ENCODE measurements at places on chromosomes 5 and 9. TPM values are rescaled to one million over a fixed set of nuclear protein-coding genes. Genes with fewer than 3 reads are reported as not detected.

- no peak for DNase-seq
Measured at GRCh38 chr5:68449380-68449779, 233.8 kb downstream of the PIK3R1 start.

DNA sequence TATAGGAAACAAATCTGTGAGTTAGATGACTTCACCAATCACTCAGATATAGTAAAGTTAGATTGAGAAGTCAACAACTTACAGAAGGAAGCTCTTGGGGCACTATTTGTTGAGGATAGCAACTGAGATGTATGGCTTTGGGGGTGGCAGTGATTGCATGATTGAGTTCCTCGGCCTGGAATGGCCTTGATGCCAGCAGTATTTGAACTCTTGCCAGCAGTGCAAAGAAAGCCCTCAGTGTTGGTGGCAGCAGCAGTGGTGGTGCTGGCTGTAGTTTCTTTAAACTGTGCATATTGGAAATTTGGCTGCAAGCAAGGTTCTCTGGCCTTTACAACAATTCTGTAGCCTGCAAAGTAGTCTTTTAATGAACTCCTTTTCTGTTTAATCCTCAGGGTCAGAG, 41.4 kb upstream of the PJA2 start:
- no peak for DNase-seq

GRCh38 chr5:151958111-151958510, 33.5 kb upstream of the GLRA1 start:
- DNase-seq = no peak

GRCh38 chr9:92603100-92603499, 66.8 kb downstream of the IPPK start:
- no peak for DNase-seq

DNA sequence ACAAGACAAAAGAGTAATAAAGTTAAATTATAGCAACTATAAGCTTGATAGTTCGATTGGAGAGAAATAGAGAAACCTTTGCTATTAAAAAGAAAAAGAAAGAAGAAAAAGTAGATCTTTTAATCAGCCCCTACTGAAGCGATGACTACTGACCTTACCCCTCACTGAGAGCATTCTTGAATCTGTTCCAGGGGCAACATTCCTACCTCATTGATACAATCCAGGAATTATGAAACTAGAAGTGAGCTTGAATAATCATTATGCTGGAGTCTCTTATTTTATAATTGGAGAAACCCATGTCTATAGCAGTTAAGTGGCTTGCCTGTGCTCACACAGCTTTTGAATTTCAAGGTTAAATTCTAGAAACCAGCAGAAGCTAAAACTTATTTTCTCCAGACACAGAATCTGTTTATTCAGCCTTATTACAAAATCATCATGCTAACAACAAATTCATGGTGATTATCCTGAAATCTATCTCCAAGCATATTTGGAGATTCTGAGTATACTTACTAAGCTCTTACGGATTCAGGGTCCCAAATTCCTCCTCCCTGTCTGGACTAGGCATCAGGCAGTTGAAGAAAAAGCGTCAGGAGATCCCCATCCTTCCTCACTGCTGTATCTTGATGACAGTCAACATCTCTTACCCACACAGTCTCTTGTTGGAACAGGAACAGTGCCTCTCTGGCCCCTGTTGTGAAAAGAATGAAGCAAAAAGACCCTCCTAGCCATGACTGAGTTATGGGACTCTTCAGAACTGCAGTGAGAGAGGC, 547.6 kb upstream of the WWC1 start:
- DNase-seq = peak; percentile 87

DNA sequence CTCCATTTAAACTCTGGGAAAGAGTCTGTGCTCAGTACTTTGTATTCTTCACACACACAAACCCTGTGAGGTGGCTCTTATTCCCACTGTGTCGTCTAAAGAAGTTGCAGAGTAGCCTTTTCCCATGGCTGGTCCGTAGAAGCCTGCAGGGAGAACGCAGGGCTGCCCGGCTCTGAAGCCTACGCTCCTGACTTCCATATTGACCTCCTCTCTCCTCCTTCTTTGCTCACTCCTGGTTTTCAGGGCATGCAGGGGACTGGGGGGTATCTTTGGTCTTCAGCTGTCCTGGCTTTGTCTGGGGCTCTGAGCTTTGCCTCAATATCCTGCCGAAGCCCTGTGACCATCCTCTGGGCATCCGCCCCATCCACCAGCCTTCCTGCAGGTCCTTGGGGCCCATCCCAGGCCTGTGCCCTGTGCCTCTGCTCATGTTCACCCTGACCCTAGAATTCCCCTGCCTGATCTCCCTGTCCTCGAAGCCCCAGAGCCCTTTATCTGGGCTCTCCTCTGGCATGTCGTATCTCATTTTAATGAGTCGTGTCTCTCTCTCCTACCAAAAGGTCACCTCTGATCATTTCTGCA, 83.8 kb upstream of the FSTL4 start:
- no peak for DNase-seq

GRCh38 chr5:40554813-40555212, 124.9 kb upstream of the PTGER4 start:
- DNase-seq = no peak

GRCh38 chr5:171386861-171387344, 746 bp upstream of the NPM1 start:
- DNase-seq = peak; percentile 30

GRCh38 chr9:72006501-72006900, 53.9 kb downstream of the C9orf57 start:
- peak; percentile 27 for DNase-seq

- DNase-seq = no peak
Measured at GRCh38 chr9:99626426-99626825, 195.3 kb upstream of the NR4A3 start.

GRCh38 chr5:14341571-14342230, 198.6 kb downstream of the TRIO start:
- no peak for DNase-seq

- peak; percentile 77 for DNase-seq
Measured at GRCh38 chr9:91898451-91899218, 51.4 kb downstream of the ROR2 start.

- DNase-seq = no peak
Measured at GRCh38 chr5:68173007-68173406, 42.5 kb upstream of the PIK3R1 start.

DNA sequence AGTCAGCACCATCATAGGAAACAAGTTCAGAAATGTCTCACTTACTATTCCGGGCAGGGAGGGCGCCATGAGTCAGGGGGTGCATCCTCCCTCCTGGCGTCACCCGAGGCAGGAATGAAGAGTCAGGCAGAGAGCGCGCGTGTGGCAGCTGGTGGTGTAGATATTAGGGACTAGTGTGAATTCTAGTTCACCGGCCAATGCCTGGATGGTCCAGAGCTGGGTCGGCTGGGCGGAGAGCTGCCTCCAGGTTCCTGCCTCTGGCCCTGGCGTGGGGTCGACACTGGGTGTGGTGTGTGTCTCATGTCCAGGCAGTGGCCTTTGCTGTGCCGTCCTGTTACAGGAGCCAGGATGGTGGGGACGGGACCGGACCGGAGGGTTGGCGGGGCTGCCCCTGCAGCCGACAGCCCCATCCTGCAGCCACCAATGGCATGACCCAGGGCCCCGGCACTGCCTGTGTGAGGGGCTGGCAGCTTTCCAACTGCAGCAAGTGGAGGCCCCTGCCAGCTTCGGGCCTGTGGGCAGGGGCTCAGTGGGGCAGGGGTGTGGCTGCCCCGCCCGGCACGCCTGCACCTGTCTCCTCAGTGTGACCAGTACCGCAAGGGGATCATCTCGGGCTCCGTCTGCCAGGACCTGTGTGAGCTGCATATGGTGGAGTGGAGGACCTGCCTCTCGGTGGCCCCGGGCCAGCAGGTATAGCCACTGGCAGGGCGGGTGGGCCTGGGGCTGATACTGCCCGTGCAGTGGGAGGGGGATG, 9.1 kb downstream of the DIPK1B start:
- peak; percentile 87 for DNase-seq

DNA sequence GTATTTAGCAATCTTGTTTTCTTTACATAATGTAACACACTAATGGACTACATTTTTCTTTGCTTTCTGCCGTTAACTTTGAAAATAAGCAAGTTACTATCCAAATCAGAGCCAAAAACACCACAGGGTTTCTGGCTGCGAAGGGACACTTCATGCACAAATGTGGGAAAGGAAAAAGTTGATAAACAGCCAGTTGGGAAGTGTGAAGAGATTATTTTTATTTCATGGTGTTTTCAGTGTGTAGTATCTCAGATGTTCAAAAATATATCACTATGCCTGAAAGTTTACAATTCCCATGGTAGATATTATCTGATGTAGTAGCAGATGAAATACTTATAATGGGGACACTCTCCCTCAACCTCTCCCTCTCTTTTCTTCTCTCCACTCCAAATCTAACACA, 135.3 kb downstream of the CETN3 start:
- DNase-seq = no peak

GRCh38 chr5:32600054-32600622, 14.8 kb downstream of the SUB1 start:
- DNase-seq = peak; percentile 55

- no peak for DNase-seq
Measured at GRCh38 chr9:35470894-35471293, 19.0 kb upstream of the RUSC2 start.

- DNase-seq = no peak
Measured at GRCh38 chr9:109118808-109119438, 824 bp downstream of the TMEM245 start.

DNA sequence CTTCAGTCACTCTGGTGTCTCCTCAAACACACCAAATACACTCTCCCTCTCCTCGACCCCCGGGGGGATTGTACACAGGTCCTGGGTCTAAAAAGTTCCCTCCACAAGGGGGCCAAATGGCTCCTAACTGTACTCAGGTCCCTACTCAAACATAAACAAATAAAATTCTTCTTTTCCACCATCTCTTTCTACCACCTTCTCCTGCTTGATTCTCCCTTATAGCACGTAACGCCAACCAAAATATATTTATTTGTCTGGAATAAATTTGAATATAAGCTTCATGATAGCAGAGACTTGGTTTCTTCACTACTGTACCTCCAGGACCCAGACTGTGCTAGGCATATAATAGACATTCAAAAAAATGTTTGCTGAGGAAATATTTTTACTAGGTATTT, 21.4 kb downstream of the ZNF608 start:
- no peak for DNase-seq

DNA sequence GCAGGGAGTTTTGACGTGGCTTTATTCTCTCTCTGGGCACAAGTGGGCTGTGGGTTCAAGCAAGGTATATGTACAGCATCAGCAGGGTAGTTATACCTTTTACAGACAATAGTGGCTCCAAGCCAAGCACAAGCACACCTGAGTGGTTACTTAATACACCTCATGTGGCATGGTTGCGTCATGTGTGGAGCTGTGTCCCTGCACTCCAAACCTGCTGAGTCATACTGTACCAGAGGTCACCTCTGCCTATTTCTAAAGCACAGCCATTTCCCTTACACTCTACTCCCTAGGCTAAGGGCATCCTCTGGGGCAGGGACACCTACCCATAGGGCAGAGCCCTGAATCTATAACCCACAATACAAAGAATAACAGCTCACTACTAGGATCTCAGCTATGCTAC, 147.3 kb downstream of the OSTF1 start:
- peak; percentile 3 for DNase-seq

DNA sequence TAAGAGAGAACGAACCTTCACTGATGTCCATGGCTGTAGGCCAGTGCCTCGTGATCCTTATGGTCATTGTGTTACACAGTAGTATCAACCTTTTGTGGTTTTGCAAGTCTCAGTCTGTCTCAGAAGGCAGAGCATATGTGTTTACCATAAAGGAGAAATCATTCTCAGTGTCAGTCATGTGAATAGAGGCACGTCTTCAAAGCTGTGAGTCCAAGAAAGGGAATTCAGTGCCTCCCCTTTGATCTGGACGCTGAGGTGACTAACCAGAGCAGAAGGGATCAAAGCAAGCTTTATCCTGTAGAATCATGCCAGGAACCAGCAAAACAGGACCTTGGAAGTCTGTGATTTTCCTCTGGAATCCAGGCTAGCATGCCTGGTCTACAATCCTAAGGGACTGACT, 433.9 kb downstream of the DNAH5 start:
- no peak for DNase-seq

DNA sequence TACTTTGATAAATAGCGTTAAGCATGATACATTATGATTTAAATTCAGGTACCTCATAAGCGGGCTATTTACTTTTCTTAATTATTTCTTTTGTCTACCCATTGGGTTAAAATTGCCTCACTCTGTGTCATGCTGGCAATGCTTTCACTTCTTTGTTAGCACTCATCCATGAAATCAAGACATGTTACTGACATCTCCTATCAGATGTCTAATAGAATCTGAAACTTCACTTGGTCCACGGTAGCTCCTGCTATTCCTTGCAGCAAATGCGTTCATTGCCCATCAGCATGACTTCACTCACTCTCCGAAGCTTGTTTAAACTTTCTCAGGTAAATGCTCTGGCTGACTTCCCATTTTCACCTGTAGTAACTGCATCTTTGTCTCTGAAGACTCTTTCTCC, 193.5 kb upstream of the EDIL3 start:
- no peak for DNase-seq

DNA sequence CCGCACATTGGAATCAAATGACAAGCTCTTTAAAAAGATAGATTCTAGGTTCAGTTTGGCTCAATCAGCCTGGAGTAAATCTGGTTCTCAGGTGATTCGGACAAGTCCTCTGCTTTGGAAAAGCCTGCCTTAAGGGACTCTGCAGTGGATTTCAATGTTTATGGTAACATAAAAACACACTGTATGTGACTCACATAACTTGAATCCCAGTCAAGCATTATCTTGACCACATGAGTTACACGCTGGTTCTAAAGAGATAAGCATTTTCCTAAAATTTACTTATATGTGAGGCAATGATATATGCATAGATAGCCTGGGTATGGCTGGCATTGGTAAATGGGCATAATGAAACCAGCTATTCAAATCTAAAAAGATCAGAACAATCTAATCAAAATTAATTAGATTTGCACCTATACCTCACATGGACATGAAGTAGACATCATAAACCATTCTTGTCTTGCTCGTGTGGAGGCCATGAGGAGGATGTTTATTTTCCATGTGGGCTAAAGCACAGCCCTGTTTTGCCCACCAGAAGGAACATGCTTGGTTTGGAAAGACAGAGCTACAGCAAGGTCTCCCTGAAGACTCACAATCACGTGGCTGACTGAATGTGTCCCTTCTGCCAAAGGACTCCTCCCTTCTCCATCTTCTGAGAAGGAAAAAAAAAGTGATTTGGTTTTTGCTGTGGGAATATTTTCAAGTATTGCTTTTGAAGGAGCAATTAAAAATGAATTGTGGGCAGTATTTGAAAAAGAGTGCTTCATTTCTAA, 351.7 kb downstream of the DIRAS2 start:
- DNase-seq = peak; percentile 51

GRCh38 chr9:126853667-126854066, 6.8 kb upstream of the ZBTB34 start:
- DNase-seq = no peak

Gene FOXD1
- 62.3 TPM for total RNA-seq

Gene FAM200C
- total RNA-seq = 10.3 TPM

Gene WDR70
- 39.4 TPM for total RNA-seq

Gene NTNG2
- 1.9 TPM for total RNA-seq

Gene IL31RA
- 12.4 TPM for total RNA-seq

Gene MTAP
- total RNA-seq = not detected

Gene ANKRD18B
- total RNA-seq = 4.2 TPM

Gene OTULINL
- 1.9 TPM for total RNA-seq

Gene NSG2
- total RNA-seq = not detected

Gene LCN1
- total RNA-seq = not detected

Gene IL4
- not detected for total RNA-seq

Gene DDX4
- total RNA-seq = not detected

Gene ZDHHC11
- total RNA-seq = 3.6 TPM

Gene ITGA1
- total RNA-seq = 8.6 TPM

Gene ARID3C
- not detected for total RNA-seq

Gene SNX24
- total RNA-seq = 36.3 TPM

Gene TGFBI
- total RNA-seq = 1,514 TPM

Gene RAB24
- 18.8 TPM for total RNA-seq

Data from Daoy (cell line).